ENCODE measurements at places on chromosomes 3 and 15.

GRCh38 chr3:47221798-47222197 is 57.9 kb upstream of the SETD2 start:
- no peak for DNase-seq

DNA sequence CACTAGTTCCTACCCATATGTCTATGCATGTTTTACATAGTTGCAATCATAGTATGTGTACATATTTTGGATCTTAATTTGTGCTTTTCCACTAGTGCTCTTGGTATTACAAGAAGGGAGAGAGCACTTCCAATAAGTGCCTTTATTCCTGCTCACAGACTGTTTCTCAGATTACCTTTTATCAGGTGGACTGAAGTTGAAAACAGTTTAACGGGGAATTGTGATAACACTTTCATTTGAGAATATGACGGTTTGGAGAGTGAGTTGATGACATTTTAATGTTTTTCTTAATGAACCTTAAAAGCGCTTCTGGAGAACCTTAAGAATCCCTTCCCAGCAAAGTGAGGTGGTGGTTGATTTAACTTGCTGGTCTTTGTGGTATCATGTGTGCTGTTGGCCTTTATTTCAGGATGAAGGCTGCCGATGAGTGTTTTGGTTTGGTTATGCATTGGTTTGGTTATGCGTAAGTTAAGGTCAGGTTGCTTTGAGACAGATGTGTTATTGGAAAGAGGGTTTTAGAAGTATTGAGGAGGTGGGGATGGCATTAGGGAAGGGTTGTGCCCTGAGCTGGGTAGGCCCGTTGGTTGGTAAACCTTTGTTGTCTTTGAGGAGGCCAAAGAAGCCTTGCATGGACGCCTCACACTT is 2.8 kb downstream of the EDEM1 start:
- DNase-seq, result no peak

- no peak for DNase-seq
These were observed 211.7 kb upstream of the GADL1 start for GRCh38 chr3:31106204-31106603.

GRCh38 chr3:45210308-45211041 is 15.6 kb downstream of the TMEM158 start:
- DNase-seq, result peak; percentile 23

DNA sequence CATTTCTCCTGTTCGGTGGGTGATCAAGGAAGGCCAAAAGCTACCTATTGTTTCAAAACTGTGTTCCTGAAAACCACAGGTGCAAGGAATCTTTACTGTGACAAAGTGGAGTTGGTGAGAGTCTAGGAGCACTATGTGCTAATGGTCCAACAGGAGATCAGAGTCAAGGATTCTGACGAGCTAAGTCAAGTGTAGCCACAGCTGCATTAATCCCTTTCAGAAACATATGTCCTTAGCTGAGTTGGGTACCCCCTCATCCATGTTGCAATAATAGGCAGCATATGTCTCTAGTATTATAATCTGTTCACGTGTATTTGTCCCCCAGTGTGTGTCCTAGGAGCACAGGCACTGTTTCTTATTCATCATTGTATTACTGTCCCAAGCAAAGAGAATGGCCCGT is 1.7 kb downstream of the VPS39 start:
- no peak for DNase-seq

GRCh38 chr3:24272408-24272807 is 222.2 kb downstream of the THRB start:
- no peak for DNase-seq

GRCh38 chr15:35211240-35211902 is 126.3 kb upstream of the NANOGP8 start:
- no peak for DNase-seq

DNA sequence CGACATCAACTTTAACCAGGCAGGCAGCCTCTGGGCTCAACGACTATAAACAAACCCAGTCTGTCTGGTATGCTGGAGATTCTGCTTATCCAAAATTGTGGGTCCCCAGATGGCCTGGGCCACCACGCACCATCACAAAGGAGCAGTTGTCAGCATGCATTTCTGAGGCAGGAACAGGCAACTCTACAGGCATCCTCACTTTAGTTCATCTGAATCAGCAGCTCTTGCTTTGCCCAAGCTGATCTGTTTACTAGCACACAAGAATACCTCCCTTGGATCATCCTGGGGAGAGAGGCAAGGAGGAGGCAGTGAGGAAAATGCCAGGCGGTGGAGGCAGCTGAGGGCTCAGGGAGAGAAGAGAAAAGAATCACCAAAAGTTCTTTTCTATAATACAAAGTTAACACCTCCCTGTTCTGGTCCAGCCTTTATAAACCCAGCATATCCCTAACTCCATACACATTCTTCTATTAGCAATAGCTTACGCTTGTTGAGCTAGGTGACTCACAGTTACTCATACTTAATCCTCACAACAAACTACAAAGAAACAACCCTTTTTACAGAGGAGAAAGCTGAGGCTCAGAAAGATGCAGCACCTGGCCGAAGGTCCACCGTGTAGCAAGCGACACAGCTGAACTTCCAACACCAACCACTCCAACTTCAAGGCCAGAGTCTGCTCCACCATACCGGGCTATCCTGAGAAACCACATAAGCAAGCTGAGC is 33.6 kb downstream of the ZDHHC3 start:
- DNase-seq, result no peak
